ENCODE measurements at places on chromosomes 16 and 17.

DNA sequence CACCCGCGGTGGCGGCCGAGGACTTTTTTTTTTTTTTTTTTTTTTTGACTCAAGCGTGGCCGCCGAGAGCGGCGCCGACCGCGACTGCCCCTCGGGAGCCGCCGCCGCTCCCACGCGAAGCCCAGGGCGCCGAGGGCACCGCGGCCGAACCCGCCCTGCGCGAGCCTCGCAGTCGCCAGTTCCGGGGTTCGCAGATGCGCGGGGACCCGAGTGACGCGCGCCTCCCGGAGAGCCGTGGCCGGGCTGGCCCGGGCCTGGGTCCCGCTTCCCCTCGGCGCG, 1.1 kb downstream of the METRNL start:
- DNase-seq: no peak

- no peak for DNase-seq
These were observed 14.3 kb downstream of the MLYCD start for GRCh38 chr16:83913245-83913633.

- no peak for DNase-seq
These were observed 45.0 kb downstream of the TEX2 start for GRCh38 chr17:64218066-64218465.

GRCh38 chr17:28982131-28982793, 23.6 kb downstream of the SEZ6 start:
- peak; percentile 24 for DNase-seq

- no peak for DNase-seq
These were observed 102.6 kb upstream of the CREBBP start for GRCh38 chr16:3983081-3983520.

DNA sequence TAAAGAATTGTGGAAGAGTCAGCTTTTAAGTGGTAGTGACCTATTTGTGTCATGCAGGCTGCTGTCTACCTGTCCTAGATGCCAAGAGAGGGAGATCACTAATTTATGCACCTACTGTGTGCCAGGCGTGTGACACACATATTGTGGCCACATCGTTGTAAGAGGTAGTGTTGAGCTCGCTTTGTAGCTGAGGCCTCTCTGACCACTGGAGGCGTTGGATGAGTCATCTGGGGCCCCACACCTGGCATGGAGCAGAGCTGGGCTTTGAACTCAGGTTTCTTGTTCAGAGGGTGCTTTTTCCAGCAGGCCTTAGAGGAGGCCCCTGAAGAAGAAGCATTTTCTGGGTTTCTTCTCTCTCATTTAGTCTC, 52.3 kb upstream of the LGALS9 start:
- no peak for DNase-seq

GRCh38 chr17:34308371-34308770, 10.9 kb upstream of the CCL8 start:
- DNase-seq: no peak

- DNase-seq: no peak
These were observed 23.2 kb upstream of the NDRG4 start for GRCh38 chr16:58476791-58477190.

Measured in stimulated activated CD8-positive, alpha-beta memory T cell treated with anti-CD3 and anti-CD28 coated beads, Interleukin-2, amount 100 ng/mL, for 1 hour (primary cell).